ENCODE measurements at places on chromosomes 16 and 17.

- no peak for DNase-seq
Observed at GRCh38 chr17:10120109-10120485, 78.3 kb downstream of the GAS7 start.

DNA sequence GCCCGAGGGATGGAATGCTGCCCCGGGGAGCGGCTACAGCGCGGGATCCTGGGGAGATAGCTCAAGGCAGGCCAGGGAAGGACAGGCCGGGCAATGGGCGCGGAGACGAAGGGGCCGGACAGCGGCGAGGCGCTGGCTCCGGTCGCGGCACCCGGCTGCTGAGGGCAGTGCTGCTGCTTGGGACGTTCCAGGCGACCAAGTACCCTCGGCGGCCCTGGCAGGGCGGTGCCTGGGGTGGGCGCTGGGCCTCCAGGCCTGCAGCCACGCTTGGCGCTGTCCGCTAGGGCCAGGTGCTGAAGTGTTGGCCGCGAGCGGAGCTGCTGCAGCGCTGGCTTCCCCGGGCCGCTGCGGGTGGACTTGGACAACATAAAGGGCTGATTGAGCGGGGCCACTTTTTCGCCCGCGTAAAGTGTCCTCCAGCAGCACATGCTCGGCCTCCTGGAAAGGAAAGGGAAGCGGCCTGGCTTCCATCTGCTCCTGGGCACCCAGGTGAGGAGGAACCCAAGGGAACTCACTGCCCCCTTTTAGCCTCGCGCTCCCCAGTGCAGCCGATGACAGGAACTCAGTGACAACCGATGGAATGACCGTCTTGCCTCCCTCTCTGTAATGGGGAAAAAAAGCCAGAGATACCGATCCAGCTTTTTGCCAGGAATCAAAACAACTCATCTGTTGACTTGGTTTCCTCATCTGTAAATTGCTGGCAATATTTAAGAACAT is 23.7 kb downstream of the CLEC3A start:
- DNase-seq: peak; percentile 49

GRCh38 chr17:35808240-35808961 is 883 bp upstream of the TAF15 start:
- DNase-seq: no peak

- no peak for DNase-seq
Observed at GRCh38 chr17:68125111-68125870, 89.8 kb downstream of the KPNA2 start.

- DNase-seq: no peak
Observed at GRCh38 chr16:54912720-54913119, 17.9 kb upstream of the IRX5 start.

GRCh38 chr16:78217276-78217675 is 117.8 kb downstream of the WWOX start:
- no peak for DNase-seq

DNA sequence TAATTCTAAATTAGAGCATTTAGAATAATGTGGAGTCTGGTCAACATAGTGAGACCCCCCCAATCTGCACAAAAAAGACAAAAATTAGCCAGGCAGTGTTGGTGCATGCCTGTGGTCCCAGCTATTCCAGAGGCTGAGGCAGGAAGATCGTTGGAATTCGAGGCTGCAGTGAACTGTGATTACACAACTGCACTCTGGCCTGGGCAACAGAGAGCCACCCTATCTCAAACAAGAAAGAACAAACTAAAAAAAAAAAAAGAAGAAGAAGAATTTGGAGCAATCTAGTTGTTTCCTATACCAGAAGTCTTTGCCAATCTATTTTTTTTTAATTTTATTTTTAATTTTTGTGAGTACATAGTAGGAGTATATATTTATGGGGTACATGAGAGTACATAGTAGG is 6.0 kb downstream of the CETP start:
- DNase-seq: peak; percentile 73

GRCh38 chr17:75783069-75783783 is 1.4 kb upstream of the UNK start:
- DNase-seq: peak; percentile 67

DNA sequence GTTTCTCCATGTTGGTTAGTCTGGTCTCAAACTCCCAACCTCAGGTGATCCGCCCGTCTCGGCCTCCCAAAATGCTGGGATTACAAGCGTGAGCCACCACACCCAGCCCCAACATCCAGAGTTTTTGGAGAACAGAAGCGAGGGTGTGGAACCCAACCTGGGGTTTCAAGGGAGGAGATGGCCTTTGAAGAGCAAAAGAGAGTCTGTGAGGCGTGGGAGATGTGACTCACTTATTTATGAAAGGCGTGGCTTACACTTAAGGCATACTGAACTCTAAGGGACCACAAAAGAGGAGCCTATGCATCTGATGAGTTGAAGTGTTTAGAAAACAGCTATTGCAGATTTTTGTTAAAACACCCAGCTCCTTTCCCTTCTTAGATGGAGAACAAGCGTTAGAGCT is 18.9 kb downstream of the ARSG start:
- DNase-seq: no peak

GRCh38 chr17:82789051-82789592 is 37.3 kb downstream of the TBCD start:
- DNase-seq: no peak

GRCh38 chr16:85436636-85437165 is 176.4 kb upstream of the GSE1 start:
- DNase-seq: no peak

DNA sequence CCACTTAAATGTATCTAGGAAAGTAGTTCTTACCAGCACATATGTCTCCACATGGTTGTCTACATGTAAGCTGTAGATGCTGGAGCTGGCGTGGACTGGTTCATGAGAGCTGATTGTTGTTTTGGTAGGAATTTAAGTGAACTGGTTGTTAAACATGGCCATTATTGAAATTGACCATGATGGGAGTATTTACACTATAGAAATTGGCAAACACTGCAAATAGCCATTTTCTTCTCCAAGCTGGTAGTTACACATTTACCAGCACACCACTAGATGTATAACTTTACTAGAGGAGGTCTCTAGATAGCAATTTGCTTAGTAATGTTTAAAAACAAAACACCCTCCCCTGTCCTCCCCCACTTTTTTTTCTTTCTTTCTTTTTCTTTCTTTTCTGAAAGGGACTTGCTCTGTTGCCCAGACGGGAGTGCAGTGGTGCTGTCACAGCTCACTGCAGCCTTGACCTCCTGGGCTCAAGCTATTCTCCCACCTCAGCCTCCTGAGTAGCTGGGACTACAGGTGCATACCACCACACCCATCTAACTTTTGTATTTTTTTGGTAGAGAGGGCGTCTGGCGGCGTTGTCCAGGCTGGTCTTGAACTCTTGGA is 24.2 kb downstream of the IGSF6 start:
- DNase-seq: no peak

- DNase-seq: no peak
Observed at GRCh38 chr16:2214719-2214968, at the start of gene PGP. Gene PGP, minus strand, starts transcription at chr16:2214840. Its CDS starts 63 bp downstream, at chr16:2214777.

DNA sequence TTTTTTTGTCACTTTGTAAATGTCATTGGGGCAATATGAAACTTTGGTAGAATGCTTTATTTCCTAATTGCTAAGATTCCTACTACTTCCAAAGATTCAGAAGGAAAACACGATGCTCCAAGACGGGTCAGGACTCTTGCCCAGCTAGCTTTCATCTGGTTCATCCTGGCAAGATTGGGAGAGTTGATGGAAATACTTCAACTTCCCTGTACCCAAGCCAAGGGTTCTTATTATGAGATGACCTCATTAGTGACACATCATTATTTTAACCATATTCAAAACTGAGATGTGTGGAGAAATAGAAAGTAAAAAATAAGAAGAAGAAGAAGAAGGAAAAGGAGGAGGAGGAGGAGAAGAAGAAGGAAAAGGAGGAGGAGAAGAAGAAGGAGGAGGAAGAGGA is 25.6 kb downstream of the SOX9 start:
- DNase-seq: peak; percentile 25

DNA sequence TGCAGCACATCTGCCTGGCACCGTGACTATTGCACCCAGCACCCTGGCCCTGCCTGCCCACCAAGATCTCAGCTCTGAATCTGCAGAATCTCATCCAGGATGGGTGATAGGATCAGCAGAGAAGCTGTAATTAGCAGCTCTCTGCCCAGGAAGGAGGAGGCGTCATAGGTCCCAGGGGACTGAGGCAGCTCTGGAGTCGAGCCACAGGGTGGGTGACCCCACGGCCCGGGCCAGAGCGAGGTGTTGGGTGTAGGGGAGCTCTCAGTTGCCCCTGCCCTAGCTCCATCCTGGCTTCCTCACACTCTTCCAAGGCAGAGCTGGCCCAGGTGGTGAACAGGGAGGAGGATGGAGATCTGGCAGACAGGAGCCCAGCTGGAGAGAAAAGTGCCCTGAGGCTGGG is 18.2 kb upstream of the FAM83G start:
- no peak for DNase-seq

DNA sequence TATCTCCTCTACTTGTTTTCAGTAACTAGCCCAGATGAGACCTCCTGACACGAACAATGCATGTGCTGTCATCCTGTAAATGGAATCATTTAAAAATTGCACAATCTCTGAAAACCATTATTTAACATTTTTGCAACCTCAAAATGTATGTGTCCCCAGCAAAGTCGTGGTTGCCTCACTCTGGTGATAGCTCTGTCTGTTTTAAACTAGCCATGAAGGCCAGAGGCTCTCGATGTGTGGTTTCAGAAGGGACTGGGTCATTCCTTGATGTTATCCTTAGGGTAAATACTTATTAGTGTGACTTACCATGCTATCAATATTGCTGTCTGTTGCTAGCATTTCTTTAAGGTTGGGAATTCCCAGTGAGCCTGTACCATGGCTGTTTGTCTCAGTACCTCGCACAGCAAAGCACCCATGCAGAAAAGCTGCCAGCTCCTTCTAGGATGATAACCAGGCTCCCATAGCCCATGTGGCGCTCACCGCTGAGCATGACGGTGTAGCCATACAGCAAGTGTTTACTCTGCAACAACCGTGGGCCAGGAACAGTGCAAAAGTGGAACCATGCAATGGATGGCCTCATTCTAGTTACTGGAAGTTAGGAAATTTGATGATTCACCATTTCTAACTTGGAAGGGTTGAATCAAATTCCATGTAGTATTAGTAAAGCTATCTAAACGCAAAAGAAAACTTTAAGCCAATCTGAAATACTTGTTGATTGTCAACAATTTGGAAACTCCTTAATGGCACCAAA is 2.9 kb upstream of the PGS1 start:
- DNase-seq: peak; percentile 94

GRCh38 chr16:83781-84615 is 6.0 kb downstream of the MPG start:
- DNase-seq: no peak

DNA sequence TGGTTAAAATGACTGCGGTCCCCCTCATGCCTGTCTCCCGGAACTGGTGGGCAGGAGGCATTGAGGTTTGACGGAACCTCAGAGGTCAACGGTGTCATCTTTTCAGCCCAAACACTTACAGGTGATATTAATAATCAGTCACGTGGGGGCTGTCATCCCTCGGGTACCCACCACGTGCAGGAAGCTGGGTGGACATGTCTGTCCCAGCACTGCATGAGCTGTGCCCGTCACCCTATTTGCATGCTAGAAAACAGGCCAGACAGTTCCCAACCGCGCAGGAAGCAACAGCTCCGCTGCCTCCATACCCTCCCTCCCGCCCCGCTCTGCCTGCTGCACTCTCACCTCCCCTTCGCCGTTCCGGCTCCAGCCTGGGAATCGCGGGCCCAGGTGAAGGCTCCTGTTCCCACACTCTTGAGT is 1.4 kb downstream of the SYNGR3 start:
- no peak for DNase-seq

- DNase-seq: peak; percentile 12
Observed at GRCh38 chr17:9644910-9645751, at the start of gene USP43. Gene USP43, plus strand, starts transcription at chr17:9645517. Its CDS starts 116 bp downstream, at chr17:9645633.

DNA sequence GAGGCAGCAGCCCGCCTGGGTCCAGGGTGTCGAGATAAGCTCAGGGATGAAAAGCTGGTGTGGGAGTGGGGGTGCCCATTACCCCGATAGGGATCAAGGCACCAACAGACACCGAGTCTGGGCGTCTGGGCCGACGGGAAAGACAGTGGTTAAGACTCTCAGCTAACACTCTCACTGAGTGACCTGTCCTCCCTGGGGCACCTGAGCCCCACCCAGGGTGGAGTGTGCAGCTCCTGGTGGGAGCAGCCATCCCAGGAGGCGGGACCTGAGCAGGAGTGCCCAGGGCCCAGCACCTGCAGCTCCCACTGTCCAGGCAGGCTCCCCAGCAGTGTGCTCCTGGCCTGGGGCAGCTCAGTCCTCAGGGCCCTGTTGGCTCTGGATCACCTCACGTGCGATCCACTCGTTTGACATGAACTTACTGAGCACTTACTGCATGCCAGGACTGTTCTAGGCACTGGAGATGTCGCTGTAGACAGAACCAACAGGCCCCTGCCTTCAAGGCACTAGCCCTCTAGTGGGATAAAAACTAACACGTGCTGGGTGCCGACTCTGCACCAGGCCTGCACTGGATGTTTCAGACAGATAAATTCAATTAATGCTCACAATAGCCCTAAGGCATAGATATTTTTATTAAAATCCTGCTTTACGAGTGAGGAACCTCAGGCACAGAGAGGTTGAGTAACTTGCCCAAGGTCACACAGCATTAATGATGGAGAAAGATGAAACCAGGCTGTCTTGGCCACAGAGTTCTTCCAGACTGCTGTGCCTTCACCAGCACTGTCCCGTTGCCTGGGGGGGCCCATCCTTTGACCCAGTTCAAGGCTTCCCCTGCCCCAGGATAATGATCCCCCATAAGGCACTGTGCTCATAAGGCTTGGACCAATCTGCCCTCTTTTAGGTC is 1.9 kb downstream of the EVPLL start:
- no peak for DNase-seq

DNA sequence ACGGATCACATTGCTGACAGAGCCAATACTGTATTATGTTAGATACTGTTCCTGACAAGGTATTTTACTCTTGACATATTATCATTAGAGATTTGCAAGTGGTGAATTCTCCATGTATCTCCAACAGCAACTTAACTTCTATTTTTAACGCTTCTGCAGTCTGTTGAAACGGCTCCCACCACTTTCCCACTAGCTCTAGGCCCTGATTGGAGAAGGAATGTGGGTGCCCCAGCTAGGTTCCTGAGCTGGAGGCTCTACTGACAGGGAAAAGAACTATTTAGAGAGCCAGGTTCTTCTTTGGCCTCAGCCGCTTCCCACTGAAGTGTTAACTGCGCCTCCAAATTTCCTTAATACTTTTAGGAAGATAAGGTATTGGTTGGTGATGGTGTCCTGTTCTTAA is 191.8 kb downstream of the RBFOX1 start:
- no peak for DNase-seq

- DNase-seq: peak; percentile 63
Observed at GRCh38 chr16:15644267-15644961, 1.5 kb upstream of the MARF1 start.

- peak; percentile 49 for DNase-seq
Observed at GRCh38 chr16:81136390-81137335, 40.5 kb upstream of the GCSH start.

GRCh38 chr17:22454070-22454999 is 762.0 kb downstream of the KCNJ18 start:
- DNase-seq: no peak

- DNase-seq: no peak
Observed at GRCh38 chr17:3982113-3982512, 17.9 kb upstream of the ATP2A3 start.

DNA sequence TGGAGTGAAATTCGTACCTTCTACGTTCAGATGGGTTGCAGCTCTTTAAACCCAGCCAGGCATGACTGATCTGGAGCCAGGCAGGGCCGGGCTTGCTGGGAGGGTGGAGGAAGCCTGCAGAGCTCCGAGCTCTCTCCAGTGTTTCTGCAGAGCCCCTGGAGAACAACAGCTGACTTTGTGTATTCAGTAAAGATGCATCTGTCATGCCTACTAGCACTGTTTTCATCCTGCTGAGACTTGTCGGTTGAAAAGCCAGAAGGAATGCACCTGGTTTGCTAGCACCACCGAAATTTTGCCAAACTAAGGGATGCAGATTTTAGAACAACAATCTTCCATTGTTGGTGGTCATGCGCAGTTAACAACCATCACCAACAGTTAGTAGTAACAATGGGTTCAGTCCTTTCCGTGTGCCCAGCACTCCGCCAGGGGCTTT is 22.4 kb upstream of the SCNN1B start:
- no peak for DNase-seq

Measured in AG10803 (cell line).